Kidney (tissue), 22 donors: ENCODE measurements at places on chromosomes 13 and 19. TPM values are rescaled to one million over a fixed set of nuclear protein-coding genes. Genes with fewer than 3 reads are reported as not detected.
A peak's percentile ranks its signal among the peaks of the same experiment; 100 is the strongest.

ZNF446 gene
- total RNA-seq, result 13.3 TPM

CEACAM7 gene
- total RNA-seq, result 0.16 TPM

POU4F1 gene
- not detected for total RNA-seq

ATP1A3 gene
- total RNA-seq, result not detected

PRR19 gene
- 0.47 TPM for total RNA-seq

PRSS57 gene
- not detected for total RNA-seq

ZNF439 gene
- total RNA-seq, result 13.2 TPM

CD177 gene
- 0.66 TPM for total RNA-seq

ZNF154 gene
- 11.1 TPM for total RNA-seq

DNA sequence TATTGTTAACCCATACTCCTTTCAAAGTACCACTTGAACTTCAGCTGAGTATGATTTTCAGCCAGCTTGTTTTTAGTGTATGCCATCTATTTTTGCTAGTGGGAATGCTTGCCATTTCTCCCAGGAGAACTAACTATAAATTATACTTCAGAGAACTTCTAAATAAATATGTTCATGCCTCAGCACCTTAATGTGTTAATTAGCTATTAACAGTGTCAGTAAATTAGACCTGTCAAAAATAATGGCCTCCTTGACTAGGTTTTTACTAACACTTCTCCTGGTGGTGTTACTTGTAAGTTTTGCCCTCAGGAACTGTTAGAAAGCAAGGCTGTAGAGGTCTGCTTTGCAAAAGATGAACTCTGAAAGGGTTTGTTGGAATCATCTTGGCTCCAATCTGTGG, 4.5 kb downstream of the CLDN10 start:
- DNase-seq, result no peak

DNA sequence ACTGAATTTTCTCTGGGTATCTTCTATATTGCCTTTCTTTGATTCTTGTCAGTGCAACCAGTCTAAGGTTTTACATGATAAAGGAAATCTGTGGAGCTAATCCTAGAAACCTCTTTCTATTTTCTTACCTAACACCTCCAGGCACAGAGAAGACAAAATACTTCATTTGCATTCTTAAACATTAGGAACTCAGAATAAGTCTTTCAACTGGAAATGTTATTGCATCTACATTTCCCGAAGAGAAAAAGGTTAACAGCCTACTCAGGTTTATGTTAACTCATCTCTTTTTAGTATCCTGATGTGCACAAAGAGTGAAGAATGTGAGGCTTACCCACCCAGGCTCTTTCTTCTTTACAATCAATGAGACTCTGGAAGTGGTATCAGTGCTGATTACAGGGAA, 106.7 kb downstream of the PCCA start:
- DNase-seq, result no peak

GRCh38 chr13:30870049-30870884, 35.8 kb upstream of the MEDAG start:
- peak; percentile 64 for DNase-seq

GRCh38 chr19:3980353-3981251, 4.7 kb downstream of the EEF2 start:
- no peak for DNase-seq

GRCh38 chr19:41309180-41310032, 566 bp upstream of the CCDC97 start:
- DNase-seq, result no peak

DNA sequence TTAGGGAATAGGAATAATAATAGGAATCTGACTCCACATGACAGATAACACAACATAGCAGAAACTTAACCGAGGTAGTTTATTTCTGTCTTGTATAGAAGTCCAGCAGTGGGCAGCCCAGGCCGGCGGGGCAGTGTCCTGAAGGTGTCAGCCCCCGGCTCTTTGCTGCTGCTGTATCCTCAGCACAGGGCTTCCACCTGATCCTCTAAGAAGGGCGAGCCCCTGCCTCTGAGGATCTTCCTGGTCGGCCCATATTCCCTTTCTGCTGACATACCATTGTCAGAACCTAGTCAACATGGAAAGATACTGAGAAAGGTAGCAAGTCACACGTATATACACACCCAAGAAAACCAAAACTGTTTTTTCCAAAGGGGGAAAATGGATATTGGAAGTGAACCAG, 56.2 kb upstream of the GPR183 start:
- DNase-seq, result no peak

DNA sequence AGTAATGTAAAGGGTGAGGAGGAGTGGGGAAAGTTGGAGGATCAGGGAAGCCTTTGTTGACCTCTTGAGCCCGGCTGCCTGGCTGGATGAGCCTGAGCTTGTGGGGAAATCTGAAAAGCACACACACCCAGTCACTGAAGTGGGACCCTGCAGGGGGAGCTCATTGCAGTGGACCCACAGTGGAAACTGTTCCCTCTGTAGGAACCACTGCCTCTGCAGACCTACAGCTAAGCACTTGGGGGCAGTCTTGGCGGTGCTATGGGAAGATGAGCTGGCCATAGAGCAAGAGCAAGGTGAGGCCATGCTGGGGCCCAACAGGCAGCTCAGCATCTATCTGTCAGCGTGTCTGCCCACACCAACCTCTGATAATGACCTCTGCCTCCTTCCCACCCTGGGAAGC, 294.8 kb downstream of the TSHZ3 start:
- DNase-seq, result peak; percentile 46

GRCh38 chr19:21970466-21970865, 40.3 kb downstream of the ZNF208 start:
- no peak for DNase-seq

GRCh38 chr13:79447141-79447540, 33.8 kb upstream of the NDFIP2 start:
- DNase-seq, result no peak

DNA sequence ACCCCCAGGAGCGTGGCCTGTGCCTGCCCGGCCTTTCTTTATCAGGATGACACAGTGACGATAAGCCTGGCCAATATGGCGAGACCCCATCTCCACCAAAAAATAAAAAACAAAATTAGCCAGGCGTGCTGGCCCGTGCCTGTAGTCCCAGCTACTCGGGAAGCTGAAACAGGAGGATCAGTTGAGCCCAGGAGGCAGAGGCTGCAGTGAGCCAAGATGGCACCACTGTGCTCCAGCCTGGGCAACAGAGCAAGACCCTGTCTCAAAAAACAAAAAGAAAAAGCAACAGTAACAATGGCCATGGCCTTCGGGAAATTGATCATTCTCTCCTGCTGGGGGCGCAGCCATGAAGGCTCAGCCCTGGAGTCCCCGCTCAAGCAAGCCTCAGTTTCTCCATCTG, 11.1 kb downstream of the PEX11G start:
- no peak for DNase-seq

- no peak for DNase-seq
Observed at GRCh38 chr13:65917731-65918130, 1312.4 kb downstream of the PCDH9 start.

- DNase-seq, result no peak
Observed at GRCh38 chr13:40756042-40756441, 14.9 kb downstream of the MRPS31 start.

GRCh38 chr19:51607077-51607476, 23.1 kb downstream of the SIGLEC5 start:
- DNase-seq, result no peak

DNA sequence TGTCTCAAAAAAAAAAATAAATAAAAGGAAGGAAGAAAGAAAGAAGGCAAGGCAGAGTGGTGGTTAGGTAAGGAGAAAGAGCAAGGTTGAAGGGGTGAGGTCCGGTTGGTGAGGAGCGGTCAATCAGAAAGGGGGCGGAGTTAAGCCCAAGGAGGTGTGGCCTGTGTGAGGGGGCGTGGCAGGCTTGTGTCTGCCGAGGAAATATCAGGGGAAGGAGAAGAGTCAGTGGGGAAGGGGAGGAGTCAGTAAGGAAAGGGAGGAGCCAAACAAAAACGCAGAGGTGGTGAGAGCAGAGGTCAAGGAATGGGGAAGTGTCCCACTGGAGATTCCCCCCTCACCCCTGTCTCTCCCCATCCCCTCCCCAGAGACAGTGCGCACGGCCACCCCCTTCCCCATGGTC, 5.9 kb downstream of the CACNG7 start:
- no peak for DNase-seq

DNA sequence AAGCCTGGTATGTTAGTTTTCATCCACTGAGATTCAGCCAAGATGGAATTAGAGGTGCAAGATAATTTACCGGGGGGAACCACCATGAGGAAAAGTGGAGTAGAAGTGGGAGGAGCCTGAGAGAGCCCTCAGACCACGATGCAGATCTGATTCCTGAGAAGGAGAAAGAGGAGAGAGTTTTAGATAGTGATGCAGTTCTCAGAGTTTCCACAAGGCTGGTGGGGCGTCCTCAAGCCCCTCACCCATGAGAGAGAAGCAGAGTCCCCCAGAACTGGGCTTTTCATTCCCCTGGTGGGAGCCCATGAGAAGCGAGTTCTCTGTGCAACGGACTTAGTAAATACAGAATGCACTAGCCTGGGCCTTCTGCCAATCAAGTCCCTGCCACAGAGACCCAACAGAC, 18.1 kb downstream of the CEACAM5 start:
- no peak for DNase-seq

- peak; percentile 93 for DNase-seq
Observed at GRCh38 chr13:53250272-53250875, 221.8 kb downstream of the OLFM4 start.

DNA sequence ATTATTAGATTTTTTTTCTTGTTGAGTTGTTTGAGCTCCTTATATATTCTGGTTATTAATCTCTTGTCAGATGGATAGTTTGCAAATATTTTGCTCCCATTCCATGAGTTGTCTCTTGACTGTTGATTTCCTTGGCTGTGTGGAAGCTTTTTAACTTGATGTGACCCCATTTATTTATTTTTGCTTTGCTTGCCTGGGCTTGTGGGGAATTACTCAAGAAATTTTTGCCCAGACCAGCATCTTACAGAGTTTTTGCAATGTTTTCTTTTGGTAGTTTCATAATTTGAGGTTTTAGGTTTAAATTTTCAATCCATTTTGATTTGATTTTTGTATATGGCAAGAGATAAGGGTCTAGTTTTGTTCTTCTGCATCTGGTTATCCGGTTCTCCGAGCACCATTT, 124.7 kb downstream of the PCCA start:
- no peak for DNase-seq

DNA sequence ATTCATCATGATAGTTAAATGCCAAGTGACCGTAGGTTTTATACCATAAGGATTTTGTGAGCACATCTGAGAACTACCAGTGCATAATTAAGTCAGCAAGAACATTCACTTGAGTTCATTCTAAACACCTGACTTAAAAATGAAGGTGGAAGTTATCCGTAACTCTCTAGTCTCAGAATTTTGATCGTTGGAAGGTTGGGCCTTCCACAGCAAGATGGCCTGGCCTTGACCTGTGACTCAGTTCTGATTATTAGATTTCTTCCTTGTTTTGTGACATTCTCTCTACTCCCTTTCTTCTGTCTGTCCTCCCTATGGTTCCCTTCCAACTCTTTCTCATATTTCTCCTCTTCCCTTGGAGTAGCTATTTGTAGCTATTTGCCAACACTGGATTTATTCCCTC, 20.0 kb upstream of the WDFY2 start:
- no peak for DNase-seq

- DNase-seq, result no peak
Observed at GRCh38 chr13:111034811-111035210, 80.3 kb upstream of the ARHGEF7 start.

DNA sequence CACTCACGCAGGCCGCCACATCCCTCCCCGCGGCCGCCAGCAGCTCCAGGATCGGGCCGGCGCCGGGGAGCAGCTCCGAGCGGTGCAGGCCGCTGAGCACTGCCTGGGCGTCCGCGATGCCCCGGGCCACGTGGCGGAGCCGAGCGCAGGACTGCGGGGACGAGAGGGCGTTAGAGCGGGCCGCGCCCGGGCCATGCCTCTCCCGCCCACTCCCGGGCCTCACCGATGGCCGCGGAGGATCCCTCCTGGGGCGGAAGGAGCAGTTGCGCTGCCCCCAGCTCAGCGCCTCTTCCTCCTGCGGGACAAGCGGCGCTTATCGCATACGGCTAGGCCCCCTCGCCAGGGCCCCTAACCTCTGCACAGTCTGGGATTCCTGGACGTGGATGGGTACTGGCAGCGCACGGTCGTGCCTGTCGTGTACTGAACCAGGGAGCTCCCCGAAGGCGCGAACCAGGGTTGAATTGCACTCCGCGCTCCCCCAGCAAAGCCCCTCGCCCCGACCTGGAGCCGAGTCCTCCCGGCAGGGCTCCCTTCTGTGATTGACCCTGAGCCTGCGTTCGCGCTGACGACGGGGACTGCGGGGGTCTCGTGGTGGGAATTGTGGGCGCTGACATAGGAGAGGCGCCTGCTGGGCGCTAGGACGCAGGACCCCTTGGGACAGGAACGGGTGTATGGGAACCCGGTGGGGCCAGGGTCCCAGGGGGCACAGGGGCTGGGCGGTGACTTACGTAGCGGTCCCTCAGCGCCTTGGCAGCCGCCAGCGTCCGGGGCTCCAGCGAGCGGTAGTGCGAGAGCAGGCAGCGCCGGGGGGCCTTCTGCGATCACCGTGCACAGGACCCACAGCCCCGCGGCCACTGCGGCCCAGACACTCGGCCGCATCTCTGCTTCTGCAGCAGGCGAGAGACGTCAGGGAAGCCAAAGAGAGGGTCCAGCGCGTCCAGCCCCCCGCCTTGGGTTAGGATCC, 673 bp downstream of the IFNL4 start:
- DNase-seq, result peak; percentile 51

GRCh38 chr13:76944456-76944855, 3.9 kb upstream of the ACOD1 start:
- DNase-seq, result no peak

DNA sequence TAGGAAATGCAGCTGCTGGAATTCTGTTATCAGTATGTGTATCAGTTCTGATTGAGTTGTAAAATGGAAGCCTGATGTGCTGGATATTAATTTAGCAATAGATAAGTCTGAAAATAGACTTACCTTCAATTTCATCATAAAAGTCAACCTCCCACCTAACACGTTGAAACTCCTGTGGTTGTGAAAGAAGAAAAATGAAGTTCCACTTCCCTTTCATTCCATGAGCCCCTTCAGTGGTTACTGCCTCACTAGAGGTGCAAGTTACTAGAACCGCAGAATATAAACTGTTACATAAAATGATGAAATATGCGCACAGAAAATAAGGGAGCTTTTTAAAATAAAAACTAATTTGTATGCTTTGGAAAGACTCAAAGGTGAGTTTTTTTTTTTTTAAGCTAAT, 249.2 kb downstream of the SHISA2 start:
- DNase-seq, result no peak

DNA sequence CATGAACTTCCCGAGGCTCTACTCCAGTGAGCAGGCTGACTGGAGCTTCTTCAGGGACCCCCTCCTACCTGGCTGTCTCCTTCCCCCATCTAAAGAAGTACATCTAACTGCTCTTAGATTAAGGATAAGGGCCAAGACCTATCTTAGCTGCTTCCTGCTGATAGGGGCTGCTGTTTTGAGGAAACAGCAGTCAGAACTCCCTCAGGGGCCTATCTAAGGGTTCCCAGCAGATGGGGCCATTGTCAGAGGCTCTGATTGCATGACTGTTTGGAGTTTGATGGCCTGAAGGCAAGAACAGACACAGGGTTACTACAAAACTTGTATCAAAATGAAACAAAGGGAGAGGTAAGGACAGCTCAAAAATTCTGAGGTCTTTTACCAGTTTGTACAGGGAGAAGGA, 2636.9 kb upstream of the PCDH20 start:
- DNase-seq, result no peak
